ENCODE measurements at places on chromosomes 2 and 18.
A peak's percentile ranks its signal among the peaks of the same experiment; 100 is the strongest.

GRCh38 chr2:122307763-122308162 lies 552.3 kb downstream of the TSN start:
- no peak for DNase-seq

- no peak for DNase-seq
Observed at GRCh38 chr18:78497641-78498040, 482.0 kb upstream of the SALL3 start.

GRCh38 chr2:7899241-7899640 lies 782.6 kb upstream of the ID2 start:
- no peak for DNase-seq

GRCh38 chr2:114294741-114295140 lies 147.7 kb upstream of the DPP10 start:
- DNase-seq: no peak

- no peak for DNase-seq
Observed at GRCh38 chr2:86274265-86274917, 63.0 kb downstream of the REEP1 start.

GRCh38 chr2:120228503-120228902 lies 5.3 kb upstream of the TMEM185B start:
- no peak for DNase-seq

- DNase-seq: no peak
Observed at GRCh38 chr2:216056739-216057138, 24.9 kb downstream of the PECR start.

DNA sequence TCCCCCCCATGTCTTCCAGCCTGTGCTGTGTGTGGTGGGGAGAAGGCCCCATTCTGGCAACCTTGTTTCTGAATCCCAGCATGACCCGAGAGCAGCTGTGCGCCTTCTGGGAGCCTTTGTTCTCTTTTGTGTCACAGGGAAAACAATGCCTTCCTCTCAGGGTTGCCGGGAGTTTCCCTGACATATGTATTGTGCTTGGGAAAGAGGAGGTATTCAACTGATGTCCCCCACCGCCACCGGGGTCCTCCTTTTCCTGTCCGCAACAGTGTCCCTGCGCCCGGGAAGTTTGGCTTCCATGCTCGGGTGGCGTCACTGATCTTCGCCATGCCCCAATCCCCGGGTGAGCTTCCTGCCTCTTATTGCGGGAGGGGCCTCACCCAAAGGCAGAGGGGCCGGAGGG lies 77.5 kb upstream of the ASB18 start:
- no peak for DNase-seq

DNA sequence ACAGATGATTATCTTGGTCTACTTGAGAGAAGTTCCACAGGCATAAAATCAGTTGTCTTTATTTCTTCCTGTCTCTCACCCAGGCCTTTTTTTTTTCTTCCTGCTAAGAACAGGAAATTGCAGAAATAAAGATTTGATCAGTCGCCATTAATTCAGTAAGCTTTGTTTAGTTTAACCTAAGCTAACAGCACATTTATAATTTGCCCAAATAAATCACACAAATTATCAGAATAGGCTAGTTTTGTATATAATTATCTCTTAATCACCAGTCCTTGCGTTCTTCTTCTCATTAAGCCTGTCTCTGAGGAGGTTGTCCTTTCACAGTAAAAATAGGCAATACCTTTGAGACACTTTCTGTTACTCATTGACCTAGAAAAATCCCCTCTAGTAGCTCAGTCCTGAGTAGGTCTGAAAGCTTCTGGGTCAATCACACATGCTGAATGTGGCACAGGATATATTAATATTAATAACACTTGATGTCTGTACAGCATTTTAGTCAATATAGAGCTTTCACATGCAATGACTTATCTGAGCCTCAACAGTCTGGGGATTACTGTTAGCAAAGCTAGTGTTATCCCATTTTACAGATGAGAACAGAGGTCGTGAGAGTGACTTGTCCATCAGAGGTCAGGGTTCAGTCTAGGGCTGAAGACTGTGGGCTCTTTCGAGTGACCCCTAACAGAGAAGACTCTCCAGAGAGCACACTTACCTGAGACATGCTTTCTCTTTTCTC lies 11.2 kb upstream of the STK17B start:
- DNase-seq: no peak

DNA sequence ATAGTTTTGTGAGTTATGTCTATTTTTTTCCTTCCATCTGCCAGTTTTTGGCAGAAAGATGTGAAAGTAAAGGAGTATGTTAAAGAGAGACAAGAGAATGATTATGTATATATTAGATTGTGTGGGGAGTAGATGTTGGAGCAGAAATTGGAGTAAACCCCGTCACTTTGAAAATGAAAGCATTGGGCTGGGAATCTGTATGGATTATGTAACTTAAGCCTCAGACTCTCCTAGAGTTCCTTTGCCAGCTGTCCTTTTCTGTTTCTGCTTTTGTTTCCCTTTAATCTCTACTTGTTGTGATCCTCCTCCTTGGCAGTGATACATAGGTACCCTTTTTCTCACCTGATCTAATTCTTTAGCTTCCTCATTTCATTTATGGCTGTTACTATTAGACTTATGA lies 19.2 kb downstream of the CCDC138 start:
- DNase-seq: no peak

- no peak for DNase-seq
Observed at GRCh38 chr2:85802354-85803103, 48.7 kb downstream of the ATOH8 start.

GRCh38 chr2:16102976-16103380 lies 162.6 kb downstream of the MYCN start:
- DNase-seq: no peak

GRCh38 chr2:74097574-74097973 lies 50.1 kb downstream of the BOLA3 start:
- DNase-seq: no peak

DNA sequence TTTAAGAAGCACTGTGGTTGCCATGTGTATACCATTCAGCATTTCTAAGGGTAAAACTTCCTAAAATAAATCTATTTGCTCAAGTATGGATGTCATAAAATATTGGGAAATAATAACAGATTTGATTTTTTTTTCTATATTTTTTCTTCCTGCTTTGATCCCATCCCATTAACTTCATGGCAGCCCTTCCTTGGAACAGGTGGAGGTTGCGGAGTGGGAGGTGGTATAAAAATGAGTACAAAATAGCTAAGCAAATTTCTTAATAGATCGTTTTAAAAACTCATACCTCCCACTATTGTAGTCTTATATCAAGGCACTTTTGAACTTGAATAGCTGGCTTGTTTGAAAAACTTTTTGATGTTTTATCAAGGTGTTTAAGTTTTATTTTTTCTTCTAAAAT lies 152.1 kb upstream of the KYNU start:
- DNase-seq: no peak

DNA sequence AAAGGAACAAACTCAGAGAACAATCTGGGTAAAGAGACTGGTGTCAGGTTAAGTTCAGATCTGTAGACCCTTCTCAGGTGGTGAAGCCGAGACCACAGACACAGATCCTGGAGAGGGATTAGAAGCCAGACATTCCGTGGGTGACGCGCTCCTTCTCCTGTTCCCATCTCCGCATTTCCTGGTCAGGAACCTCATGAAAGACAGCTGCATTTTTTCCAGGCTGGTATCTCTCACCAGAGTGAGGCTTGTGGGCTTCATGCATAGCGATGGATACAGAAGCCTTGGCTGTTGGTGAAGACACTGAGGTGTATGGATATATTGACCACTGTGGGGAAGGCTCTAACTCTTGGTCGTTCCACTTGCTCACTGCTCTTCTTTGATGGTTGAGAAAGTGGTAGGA lies 152.6 kb downstream of the FAM210A start:
- no peak for DNase-seq

- DNase-seq: no peak
Observed at GRCh38 chr2:75462721-75463120, 98.0 kb downstream of the EVA1A start.

DNA sequence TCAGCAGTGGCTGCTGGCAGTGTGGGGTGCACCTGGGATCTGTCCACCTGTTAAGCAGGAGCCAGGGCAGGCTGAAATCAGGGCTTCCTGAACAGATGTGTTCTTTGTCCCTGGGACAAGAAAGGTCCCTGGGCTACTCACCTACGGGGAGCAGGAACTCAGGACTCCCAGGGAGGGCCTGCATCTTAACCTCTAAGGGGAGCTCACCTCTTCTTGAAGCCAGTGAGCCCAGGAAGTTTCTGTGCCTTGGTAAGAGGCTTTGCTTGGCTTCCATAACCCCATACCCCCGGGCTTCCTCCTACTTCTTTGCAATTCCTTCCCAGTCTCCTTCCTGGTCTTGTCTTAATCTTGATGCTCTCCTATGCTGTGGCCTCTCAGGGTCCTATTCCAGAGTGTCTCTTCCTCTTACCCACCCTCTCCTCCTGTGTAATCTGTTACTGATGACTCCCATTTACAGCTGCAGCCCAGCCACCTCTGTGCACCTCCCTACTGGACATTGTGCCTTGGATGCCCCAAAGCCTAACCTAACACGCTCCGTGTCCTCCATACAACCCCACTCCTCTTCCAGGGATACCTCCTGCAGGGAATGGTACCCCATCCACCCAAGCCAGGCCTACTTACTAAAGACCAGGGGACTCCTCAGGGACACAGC lies 55.7 kb upstream of the MAPRE3 start:
- no peak for DNase-seq

DNA sequence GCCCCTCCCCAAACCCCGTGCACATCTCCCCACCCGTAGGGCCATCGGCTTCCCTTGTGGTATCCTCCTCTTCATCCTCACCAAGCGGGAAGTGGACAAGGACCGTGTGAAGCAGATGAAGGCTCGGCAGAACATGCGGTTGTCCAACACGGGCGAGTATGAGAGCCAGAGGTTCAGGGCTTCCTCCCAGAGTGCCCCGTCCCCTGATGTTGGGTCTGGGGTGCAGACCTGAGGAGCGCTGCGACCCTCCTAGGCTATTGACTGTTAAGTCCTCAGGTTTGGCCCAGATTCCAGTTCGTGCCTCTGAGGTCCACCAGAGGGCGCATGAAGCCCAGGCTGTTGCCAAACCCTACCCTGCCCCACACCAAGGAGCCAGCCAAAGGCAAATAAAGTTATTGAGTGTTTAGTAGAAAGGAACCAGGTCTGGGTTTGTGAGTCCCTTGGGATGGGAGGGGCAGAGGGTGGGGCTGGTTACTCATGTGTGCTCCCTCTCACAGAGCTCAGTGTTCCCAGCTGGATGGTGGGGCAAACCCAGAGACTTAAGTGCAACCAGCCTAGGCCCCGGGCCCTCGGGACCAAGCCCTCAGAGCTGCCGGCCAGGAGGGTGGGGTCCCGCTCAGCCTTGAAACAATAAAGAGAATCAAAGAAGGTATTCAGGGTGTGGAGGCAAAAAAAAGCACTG lies 2.4 kb downstream of the PNKD start:
- peak; percentile 53 for DNase-seq

- no peak for DNase-seq
Observed at GRCh38 chr2:172046080-172046678, 39.1 kb upstream of the DLX1 start.

GRCh38 chr2:152475982-152476381 lies 141.0 kb downstream of the FMNL2 start:
- no peak for DNase-seq

DNA sequence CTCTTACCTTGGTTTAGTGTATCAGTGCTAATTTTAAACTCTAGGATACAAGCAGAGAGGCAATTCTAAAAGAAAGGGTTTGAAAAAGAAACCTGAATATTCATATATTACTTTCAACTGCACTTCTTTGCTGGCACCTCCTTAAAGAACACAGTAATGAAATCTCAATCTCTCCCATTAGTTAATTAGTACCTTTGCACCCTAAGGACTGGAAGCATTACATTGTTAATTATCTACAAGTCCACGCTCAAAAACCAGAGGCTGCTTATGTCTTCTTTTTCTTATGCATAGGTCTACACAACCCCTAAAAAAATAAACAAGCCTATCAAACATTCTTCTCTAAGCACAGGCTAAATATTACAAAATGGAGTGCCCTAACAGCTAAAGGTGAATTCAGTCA lies 20.2 kb downstream of the EPHA4 start:
- DNase-seq: no peak

- no peak for DNase-seq
Observed at GRCh38 chr2:211181626-211182025, 625.2 kb downstream of the CPS1 start.

DNA sequence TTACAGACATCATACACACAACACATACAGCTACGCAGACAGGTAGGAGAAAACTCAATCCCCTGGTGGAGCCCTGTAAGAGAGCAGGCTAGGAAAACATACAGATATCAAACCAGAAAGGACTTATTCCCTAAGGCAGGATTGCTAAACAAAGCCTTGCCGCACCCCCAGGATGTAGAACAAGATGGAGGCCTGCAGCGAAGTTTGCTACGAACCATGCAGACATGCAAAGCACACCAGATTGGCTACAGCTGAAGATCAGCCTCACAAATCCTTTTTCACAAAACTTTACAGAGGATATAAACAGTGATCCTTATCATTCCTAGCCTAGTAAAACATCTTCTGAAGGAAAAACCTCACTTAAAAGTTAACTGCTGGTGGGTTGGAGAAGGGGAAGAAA lies 28.3 kb downstream of the C18orf54 start:
- DNase-seq: no peak

GRCh38 chr18:69109686-69110085 lies 291.0 kb upstream of the DOK6 start:
- no peak for DNase-seq

DNA sequence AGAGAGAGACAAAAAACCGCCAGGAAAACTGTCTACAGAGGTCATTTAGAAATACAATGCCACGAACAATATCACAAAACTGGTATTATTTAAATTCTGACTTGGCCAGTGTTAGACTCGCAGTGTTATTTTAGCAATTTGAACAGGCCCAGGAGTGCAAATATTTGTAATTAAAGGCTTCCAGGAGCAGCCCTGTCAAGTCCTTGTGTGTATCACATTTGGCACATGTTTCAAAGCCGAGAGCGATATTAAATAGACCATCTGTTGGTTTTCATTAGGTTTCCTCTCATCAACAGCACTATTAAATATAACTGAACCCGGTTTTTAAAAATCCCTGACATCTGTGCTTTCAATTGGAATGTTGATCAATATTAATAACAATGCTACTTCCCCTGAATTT lies 656.9 kb downstream of the TSN start:
- no peak for DNase-seq

DNA sequence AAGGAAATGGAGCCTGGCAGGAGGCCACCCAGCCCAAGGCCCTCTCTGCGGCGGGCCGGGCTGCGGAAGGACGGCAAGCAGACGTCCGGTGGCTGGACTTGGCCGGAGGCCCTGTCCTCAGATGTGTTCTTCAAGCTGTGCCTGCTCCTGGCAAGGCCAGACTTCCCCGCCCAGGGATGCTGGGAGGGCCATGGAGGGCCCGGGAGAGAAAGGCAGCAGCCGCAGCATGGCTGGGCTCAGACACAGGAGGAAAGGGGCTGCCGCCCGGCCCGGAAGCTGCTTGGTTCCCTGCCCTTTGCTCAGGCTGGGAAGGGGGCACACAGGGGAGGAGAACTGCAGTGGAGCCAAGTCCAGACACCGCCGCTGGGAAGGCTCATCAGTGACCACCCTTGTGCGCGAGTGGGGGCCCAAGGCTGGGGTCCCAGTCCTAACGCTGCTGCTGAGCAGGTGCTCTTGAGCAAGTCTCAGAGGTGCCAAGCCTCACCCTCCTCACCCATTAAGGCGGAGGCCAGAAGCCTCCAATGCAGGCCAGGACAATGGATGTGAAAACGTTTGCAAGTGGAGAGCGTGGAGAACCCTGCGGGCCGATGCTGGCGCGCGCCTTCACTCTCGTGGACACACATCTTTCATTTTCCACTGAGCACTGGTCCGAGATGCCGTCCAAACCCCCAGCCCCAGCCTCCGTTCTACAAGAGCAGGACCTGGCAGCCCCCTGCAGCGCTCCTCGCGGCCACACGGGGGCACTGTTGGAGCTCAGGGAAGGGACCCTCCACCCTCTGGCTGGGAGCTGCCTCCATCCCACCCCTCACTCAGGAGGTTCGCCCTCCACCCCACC lies 7.9 kb downstream of the CROCC2 start:
- DNase-seq: peak; percentile 37

- no peak for DNase-seq
Observed at GRCh38 chr18:21300035-21300907, 58.2 kb downstream of the GREB1L start.
